ENCODE measurements at places on chromosomes 1 and 21. TPM values are rescaled to one million over a fixed set of nuclear protein-coding genes. Genes with fewer than 3 reads are reported as not detected.

- H3K4me1 ChIP-seq: peaks cover 26% of the 10 kb centered on the region
- no peak for DNase-seq
- no peak overlapping the region for H3K27ac ChIP-seq
These were observed 14.6 kb downstream of the PIGP start for GRCh38 chr21:37058261-37058660.

DNA sequence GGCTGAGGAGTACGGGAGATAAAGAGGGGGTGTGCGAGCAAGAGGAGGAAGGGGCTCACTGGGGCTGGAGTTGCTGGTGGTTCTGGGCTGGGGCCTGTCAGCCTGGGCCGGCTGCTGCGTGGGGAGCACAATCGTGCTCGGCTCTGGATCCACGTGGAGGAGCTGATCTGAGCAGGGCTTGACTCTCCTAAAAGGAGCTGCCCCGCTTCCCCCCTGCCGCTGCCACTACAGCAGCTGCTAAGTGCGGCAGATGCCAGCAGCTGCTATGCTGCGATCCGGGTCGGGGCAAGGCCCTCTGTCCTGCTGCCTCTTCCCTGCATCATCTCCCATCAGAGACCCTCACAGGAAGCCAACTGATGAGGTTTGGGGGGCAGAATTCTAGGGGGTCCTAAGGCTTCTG lies 165.9 kb downstream of the PCBP3 start:
- no peaks in the 10 kb centered on the region for H3K4me1 ChIP-seq
- H3K27ac ChIP-seq: no peak overlapping the region
- no peak overlapping the region for H3K4me3 ChIP-seq
- H3K27me3 ChIP-seq: peaks cover 17% of the 10 kb centered on the region
- H3K36me3 ChIP-seq: no peaks in the 10 kb centered on the region

GRCh38 chr1:66367369-66367768 lies 166.6 kb upstream of the SGIP1 start:
- no peak for DNase-seq
- H3K4me3 ChIP-seq: no peak overlapping the region
- H3K27me3 ChIP-seq: peaks cover 23% of the 10 kb centered on the region
- H3K36me3 ChIP-seq: peaks cover 86% of the 10 kb centered on the region
- H3K4me1 ChIP-seq: peaks cover 97% of the 10 kb centered on the region
- H3K27ac ChIP-seq: peak overlapping the region; percentile 33

DNA sequence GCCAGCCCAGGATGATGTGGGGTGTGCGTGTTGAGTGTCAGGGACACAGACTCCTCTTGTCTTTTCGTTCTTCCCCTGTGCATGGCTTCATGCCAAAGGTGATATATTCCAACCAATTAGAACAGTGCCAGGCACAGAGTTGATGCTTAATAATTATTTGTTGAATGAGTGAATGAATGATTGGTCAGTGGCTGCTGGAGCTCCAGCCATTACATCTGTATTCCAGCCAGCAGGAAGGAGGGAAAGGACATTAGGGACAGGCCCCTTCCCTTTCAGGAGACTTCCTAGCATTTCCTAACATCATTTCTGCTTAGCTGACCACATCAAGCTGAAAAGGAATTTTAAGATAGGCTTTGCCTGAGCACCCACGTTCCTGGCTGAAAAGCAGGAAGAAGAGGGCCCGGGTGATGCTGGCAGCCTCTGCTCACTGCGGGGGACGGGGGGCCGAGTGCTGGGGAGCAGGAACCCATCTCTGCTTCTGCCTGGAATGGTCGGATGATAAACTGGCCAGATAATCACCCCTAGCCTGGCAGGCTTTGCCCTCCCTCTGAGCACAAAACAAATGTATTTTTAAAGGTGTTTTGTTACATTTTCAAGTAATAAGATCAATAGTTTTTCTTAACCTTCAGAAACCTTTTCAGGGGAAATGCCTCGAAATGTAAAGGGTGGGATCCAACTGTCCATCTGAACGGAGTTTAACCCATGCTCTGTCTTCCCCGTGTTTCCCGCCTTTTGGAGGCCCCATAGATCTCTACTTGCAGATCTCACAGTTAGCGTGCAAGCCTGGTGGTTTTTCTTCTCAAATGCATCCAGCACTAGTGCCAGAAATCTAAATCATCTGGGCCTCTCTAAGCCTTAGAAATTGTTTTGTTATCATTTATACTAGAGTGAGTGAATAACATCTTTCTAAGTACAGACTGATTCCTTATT lies 39.0 kb downstream of the SLC37A1 start:
- no peak overlapping the region for H3K4me3 ChIP-seq
- H3K36me3 ChIP-seq: peaks cover 11% of the 10 kb centered on the region
- no peaks in the 10 kb centered on the region for H3K4me1 ChIP-seq
- no peak overlapping the region for H3K27ac ChIP-seq

- H3K27me3 ChIP-seq: no peaks in the 10 kb centered on the region
- DNase-seq: no peak
- H3K27ac ChIP-seq: no peak overlapping the region
- H3K36me3 ChIP-seq: peaks cover 17% of the 10 kb centered on the region
- H3K4me3 ChIP-seq: no peak overlapping the region
- peaks cover 15% of the 10 kb centered on the region for H3K4me1 ChIP-seq
These were observed 90.4 kb downstream of the INTS7 start for GRCh38 chr1:211944733-211945500.

Gene DEPDC1
- 35.2 TPM for total RNA-seq

Gene ST6GALNAC5
- total RNA-seq: not detected
